ENCODE measurements at places on chromosomes 12 and 14.

DNA sequence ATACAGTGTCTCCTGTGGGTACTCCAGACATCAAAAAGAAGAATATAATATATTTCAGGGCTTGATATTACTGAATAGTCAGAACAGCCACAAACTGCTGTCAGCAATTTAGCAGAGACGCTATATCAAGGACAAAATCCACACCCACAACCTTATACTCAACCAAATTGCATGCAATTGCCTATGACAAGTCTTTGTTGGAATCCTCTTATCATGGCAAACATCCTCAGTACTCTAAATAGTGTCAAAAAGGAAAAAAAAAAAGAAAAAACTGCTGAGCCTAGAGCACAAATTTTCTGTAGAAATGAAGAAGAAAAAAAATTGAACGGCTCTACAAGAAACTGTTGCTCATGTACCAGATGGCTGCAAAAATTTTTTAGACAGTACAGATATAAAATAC, 485.7 kb downstream of the TMTC2 start:
- H3K27ac ChIP-seq = no peak overlapping the region
- no peaks in the 10 kb centered on the region for H3K36me3 ChIP-seq
- peak; percentile 3 for DNase-seq
- H3K27me3 ChIP-seq = no peaks in the 10 kb centered on the region
- H3K4me3 ChIP-seq = no peak overlapping the region
- H3K4me1 ChIP-seq = peaks cover 40% of the 10 kb centered on the region

- DNase-seq = no peak
- H3K4me3 ChIP-seq = no peak overlapping the region
- H3K4me1 ChIP-seq = no peaks in the 10 kb centered on the region
- H3K27me3 ChIP-seq = no peaks in the 10 kb centered on the region
Measured at GRCh38 chr14:93106541-93107156, 9.1 kb downstream of the ITPK1 start.

- H3K36me3 ChIP-seq = no peaks in the 10 kb centered on the region
- no peaks in the 10 kb centered on the region for H3K27me3 ChIP-seq
- no peak overlapping the region for H3K27ac ChIP-seq
- no peak for DNase-seq
Measured at GRCh38 chr14:104162495-104162894, 24.1 kb downstream of the KIF26A start.

GRCh38 chr12:106288494-106289195, 13.9 kb upstream of the TCP11L2 start:
- H3K4me3 ChIP-seq = no peak overlapping the region
- no peaks in the 10 kb centered on the region for H3K27me3 ChIP-seq
- DNase-seq = peak; percentile 94
- H3K4me1 ChIP-seq = peaks cover 8% of the 10 kb centered on the region

DNA sequence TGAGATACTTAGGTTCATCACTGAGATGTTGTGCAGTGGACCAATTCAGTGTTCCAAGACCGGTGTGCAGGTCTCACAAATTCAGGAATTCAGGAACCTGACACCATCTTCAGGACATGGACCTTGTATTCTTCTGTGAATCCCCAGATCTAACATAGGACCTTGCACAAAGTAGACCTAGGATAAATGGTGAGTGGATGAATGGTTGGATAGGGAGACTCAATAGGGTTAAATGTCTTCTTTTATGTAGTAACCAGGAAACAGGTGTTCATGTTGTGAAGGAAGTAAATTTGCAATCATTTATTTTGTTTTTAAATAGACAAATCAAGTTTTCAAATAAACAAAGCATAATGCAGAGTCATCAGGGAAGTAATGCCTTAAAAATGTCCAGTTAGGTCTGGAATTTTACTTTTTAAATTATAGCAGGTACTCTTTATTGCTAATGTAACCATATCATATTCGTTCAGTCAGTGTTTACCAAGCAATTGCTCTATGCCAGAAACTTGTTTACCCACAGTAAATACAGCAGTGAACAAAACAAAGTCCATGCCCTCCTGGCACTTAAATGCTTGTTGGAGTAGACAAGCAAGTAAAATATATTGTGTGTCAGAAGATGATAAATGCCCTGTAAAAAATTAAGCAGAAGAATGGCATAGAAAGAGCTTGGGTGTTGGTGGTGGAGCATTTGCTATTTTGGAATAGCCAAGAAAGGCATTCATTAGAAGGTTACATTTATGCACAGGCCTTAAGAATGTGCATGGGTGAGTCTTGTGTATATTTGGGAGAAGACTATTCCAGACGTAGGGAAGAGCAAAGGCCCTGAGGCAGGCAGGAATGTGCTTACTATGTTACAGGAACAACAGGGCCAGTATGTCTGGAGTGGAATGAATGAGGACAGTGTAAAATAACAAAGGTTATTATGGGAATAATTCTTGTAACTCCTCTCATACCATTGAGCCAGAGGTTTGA, 26.3 kb downstream of the RXYLT1 start:
- no peak overlapping the region for H3K27ac ChIP-seq
- no peaks in the 10 kb centered on the region for H3K36me3 ChIP-seq
- no peak for DNase-seq
- H3K4me1 ChIP-seq = no peaks in the 10 kb centered on the region

GRCh38 chr14:30283822-30284446, 275.0 kb upstream of the G2E3 start:
- H3K27me3 ChIP-seq = no peaks in the 10 kb centered on the region
- no peak overlapping the region for H3K27ac ChIP-seq
- H3K4me3 ChIP-seq = no peak overlapping the region
- DNase-seq = peak; percentile 62
- no peaks in the 10 kb centered on the region for H3K4me1 ChIP-seq
- H3K36me3 ChIP-seq = no peaks in the 10 kb centered on the region

- DNase-seq = no peak
- no peaks in the 10 kb centered on the region for H3K4me1 ChIP-seq
- no peaks in the 10 kb centered on the region for H3K27me3 ChIP-seq
Measured at GRCh38 chr12:70186436-70186835, 56.8 kb upstream of the CNOT2 start.

DNA sequence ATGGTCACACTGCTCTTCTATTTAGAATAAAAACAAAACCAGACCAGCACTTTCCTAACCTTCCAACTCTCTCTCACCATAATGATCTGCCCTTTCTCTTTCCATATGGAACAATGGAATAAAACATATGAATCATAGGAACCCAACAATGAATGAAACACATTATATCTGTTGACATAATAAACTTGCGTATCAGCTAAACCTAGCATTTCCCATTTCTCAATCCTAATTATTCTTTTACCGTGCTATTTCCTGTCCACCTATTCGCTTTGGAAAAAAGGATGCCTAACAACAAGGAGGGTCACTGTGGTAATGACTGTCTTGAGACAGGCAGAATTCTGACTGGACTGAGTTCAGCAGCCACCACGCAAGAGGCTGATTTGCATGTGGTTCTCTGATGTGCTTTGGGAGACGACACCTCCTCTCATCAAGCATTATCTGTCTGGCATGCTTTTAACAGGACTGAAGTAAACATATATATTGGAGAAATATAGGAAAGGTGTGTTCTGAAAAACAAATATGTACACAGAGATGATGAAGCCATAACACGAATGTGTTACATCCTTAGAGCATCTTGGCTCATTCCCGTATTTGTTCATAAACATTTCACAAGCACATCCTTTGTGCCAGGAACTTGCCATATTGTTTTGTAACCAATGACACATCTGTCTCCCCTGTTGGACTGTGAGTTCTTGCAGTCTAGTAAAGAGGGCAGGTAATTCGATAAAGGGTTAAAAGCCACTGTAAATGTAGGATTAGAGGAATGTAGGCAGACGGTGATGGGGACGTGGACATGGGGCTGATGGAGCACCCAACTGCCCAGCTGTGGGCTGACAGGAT, 87.7 kb downstream of the PTPRB start:
- H3K27me3 ChIP-seq = no peaks in the 10 kb centered on the region
- no peak overlapping the region for H3K4me3 ChIP-seq
- no peak overlapping the region for H3K27ac ChIP-seq
- no peak for DNase-seq

- no peak overlapping the region for H3K4me3 ChIP-seq
- H3K27me3 ChIP-seq = no peaks in the 10 kb centered on the region
- H3K27ac ChIP-seq = no peak overlapping the region
- H3K36me3 ChIP-seq = peaks cover 6% of the 10 kb centered on the region
- DNase-seq = no peak
Measured at GRCh38 chr14:52783206-52783605, 8.2 kb downstream of the GNPNAT1 start.

All from cardiac muscle cell (in vitro differentiated cells and primary cell).